ENCODE measurements at places on chromosomes 3 and 15.

- H3K4me1 ChIP-seq = peaks cover 10% of the 10 kb centered on the region
- peaks cover 43% of the 10 kb centered on the region for H3K36me3 ChIP-seq
- no peaks in the 10 kb centered on the region for H3K27me3 ChIP-seq
- H3K4me3 ChIP-seq = no peak overlapping the region
- no peak for DNase-seq
Measured at GRCh38 chr3:108546247-108546646, 35.9 kb upstream of the MYH15 start.

DNA sequence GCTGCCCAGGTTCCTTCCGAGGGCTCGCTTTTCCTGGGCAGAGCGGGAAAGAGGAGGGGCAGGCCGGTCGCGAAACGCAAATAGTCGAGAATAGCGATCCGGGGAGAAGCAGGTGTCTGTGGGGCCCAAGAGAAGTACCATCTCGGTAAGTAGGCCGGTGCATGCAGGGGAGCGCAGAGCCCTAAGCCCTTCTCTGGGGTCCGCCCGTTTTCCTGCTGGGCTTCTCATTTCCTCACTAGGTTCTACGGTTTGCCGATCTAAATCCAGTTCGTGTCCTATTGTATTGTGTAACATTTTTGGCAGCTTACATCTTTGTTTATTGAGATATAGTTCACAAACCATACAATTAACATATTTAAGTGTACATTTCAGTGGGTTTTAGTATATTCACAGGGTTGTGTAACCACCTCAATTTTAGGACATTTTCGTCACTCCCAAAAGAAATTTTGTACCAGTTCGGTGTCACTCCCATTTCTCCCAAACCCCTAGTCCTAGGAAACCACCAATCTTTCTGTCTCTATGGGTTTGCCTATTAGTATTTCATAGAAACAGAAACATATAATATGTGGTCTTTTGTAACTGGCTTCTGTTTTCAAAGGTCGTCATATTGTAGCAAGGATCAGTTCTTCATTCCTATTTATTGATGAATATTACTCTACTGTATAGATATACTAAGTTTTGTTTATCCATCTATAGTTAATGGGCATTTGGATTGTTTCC lies 6.8 kb upstream of the TRIM69 start:
- H3K4me1 ChIP-seq = peaks cover 70% of the 10 kb centered on the region
- no peaks in the 10 kb centered on the region for H3K27me3 ChIP-seq

GRCh38 chr3:100709842-100710260 lies 557 bp downstream of the TFG start:
- H3K27ac ChIP-seq = peak overlapping the region; percentile 71
- DNase-seq = peak; percentile 43
- no peaks in the 10 kb centered on the region for H3K27me3 ChIP-seq
- H3K4me3 ChIP-seq = peak overlapping the region; percentile 88

DNA sequence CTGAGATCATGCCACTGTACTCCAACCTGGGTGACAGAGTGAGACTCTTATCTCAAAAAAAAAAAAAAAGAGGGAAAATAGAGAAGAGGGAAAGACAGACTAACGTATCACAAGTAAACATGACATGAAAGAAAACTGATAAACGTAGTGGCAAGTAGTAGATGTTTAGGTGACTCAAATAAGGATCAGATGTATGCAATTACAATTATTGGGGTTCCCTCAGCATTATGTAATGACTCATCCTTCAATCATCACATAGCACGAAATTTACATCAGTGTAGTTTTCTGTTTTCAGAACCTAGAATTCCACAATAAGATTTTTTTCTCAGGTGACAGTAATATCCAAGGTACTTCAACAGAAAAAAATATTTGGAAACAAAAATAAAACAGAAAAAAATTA lies 46.6 kb downstream of the DPP8 start:
- H3K36me3 ChIP-seq = peaks cover 40% of the 10 kb centered on the region
- no peaks in the 10 kb centered on the region for H3K27me3 ChIP-seq
- no peak for DNase-seq
- no peaks in the 10 kb centered on the region for H3K4me1 ChIP-seq
- H3K4me3 ChIP-seq = no peak overlapping the region

DNA sequence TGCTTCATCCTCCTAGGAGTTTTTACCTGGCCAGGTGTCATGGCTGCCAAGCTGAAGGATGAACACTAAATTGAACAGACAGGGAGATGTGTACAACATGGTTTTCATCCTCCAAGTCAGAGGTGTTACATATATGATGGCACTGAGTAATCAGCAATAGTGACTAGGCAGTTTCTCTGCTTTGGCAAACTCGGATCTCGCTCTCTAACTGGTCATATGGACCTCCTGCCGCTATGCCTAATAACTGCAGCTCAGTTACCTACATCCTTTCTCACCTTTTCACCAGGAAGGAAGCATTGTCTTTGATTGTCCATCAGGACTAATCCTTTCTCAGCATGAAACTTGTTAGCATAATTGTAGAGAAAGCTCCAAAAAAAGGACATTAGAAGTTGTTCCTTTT lies 175.9 kb upstream of the PLSCR5 start:
- H3K27me3 ChIP-seq = no peaks in the 10 kb centered on the region
- H3K27ac ChIP-seq = no peak overlapping the region
- DNase-seq = no peak

- peaks cover 61% of the 10 kb centered on the region for H3K36me3 ChIP-seq
- H3K27ac ChIP-seq = peak overlapping the region; percentile 77
Measured at GRCh38 chr3:17063596-17063995, 178.8 kb downstream of the PLCL2 start.

DNA sequence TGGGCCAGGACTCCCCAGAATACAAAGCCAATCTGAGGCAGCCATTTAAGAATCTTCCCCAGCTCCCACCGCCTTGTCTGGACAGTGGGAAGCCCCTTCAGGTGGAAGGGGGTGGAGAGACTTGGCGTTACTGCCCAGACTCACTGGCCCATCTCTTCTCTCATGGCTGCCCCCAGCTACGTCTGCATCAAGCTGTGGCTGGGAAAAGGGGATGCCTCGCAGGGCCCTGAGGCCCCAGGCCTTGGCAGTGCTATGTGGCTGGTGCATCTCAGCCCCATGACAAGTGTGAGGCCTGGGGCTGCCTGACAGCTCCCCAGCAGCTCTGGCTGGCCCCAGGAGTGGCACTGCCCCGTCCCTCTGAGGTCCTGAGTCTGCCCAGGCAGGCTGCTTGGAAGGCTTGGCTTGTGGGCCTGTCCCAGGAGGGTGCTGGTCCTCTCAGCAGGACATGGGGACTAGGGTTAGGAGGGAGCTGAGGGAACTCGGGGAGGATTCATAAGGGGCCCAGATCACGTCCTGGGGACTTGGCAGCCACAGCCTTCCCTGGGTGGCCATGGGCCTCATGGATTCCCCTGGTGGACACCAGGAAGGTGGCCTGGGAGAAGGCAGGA lies 20.2 kb upstream of the SLC41A3 start:
- no peaks in the 10 kb centered on the region for H3K4me1 ChIP-seq
- H3K4me3 ChIP-seq = no peak overlapping the region
- no peaks in the 10 kb centered on the region for H3K27me3 ChIP-seq

DNA sequence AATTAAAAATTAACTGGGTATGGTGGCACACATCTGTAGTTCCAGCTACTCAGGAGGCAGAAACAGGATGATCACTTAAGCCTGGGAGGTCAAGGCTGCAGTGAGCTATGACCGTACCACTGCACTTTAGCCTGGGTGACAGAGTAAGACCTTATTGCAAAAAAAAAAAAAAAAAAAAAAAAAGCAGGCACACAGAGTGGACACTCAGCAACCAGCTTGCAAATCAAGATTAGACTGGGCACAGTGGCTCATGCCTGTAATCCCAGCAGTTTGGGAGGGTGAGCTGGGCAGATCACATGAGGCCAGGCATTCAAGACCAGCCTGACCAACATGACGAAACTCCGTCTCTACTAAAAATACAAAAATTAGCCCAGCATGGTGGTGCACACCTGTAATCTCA lies 5.4 kb downstream of the CLN6 start:
- peaks cover 43% of the 10 kb centered on the region for H3K4me1 ChIP-seq
- no peaks in the 10 kb centered on the region for H3K27me3 ChIP-seq
- no peak for DNase-seq
- H3K27ac ChIP-seq = no peak overlapping the region
- H3K4me3 ChIP-seq = no peak overlapping the region
- H3K36me3 ChIP-seq = peaks cover 20% of the 10 kb centered on the region

DNA sequence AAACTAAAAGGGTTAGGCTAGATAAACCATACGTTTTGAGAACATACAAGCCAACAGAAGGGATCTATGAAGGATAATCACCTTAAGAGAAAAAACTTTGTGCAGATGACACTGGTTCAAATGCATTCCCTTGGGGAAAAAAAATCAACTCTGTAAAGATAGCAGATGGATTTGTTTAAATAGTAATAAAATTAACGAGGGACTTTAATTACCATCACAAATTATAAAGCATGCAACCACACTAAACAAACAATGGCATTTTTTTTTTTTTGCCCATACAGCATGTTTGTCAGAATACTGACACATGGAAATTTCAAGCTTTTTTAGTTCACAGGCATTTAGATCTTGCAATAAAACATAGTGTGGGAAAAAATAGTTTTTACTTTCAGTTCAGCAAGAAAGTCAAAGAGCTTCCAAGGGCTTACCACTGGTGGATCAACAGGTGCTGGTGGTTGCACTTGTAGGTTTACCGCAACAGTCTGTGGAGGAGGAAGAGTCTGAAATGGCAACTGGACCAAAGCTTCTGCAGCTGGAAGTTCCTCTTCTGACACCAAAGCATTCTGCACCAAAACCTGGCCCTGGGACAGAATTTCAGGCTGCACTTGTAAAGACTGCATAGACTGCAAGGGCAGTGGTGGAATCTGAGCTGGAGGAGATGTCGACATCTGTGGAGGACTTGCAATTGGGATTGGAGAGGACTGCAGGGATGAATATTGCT lies 53.1 kb downstream of the PHC3 start:
- no peaks in the 10 kb centered on the region for H3K27me3 ChIP-seq
- peak overlapping the region; percentile 12 for H3K4me3 ChIP-seq
- peak overlapping the region; percentile 72 for H3K27ac ChIP-seq
- peaks cover 31% of the 10 kb centered on the region for H3K4me1 ChIP-seq

DNA sequence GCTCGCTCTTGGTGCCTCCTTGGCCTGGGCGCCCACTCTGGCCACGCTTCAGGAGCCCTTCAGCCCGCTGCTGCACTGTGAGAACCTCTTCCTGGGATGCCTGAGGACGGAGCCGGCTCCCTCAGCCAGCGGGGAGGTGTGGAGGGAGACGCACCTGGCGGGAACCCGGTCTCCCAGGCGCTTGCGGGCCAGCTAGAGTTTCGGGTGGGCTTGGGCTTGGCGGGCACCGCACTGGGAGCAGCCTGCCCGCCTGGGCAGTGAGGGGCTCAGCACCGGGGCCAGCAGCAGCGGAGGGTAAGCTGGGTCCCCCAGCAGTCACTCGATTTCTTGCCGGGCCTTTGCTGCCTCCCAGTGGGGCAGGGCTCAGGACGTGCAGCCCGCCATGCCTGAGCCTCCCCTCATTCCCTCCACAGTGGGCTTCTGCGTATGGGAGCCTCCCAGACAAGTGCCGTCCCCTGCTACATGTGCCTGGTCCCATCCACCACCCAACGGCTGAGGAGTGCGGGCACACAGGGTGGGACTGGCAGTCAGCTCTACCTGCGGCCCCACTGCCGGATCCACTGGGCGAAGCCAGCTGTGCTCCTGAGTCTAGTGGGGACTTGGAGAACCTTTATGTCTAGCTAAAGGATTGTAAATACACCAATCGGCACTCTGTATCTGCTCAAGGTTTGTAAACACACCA lies 708.7 kb downstream of the VGLL3 start:
- no peak overlapping the region for H3K27ac ChIP-seq
- no peaks in the 10 kb centered on the region for H3K36me3 ChIP-seq
- no peaks in the 10 kb centered on the region for H3K27me3 ChIP-seq
- no peak overlapping the region for H3K4me3 ChIP-seq

Measured in activated CD4-positive, alpha-beta T cell treated with anti-CD3 and anti-CD28 coated beads, Interleukin-2, amount 10 ng/mL, durations not matched to agents 7 days and 5 days (primary cell).